ENCODE measurements at places on chromosomes 11 and 22.

GRCh38 chr11:66408488-66409214 lies 12.2 kb upstream of the NPAS4 start:
- peak; percentile 94 for DNase-seq

GRCh38 chr11:24521601-24522000 lies 24.7 kb downstream of the LUZP2 start:
- DNase-seq = no peak

DNA sequence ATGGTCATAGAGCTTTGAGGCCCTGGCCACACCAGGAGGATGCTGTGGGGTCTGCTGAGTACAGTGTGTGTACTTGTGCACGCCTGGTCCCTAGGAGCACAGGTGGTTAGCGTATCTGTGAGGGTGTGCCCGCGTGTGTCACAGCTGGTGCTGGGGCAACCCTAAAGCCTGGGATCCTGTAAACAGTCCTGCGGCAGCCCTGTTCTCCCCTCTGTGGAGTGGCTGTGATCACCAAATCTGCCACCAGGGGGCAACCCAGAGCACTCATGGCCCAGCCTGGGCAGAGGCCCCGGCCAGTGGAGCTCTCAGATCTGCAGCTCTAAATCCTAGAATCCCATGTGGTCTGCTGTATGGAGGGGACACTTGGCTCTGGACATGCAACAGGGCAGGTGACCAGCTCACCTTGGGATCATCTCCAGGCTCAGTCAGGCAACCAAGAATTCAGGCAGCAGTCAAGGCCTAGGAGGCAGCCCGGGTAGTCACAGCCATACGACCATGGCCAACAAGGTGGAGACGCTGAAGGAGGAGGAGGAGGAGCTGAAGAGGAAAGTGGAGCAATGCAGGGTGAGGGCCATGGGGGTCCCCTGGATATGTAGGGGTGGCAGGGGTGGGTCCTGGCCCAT lies 3.9 kb downstream of the SH3BP1 start:
- peak; percentile 75 for DNase-seq

DNA sequence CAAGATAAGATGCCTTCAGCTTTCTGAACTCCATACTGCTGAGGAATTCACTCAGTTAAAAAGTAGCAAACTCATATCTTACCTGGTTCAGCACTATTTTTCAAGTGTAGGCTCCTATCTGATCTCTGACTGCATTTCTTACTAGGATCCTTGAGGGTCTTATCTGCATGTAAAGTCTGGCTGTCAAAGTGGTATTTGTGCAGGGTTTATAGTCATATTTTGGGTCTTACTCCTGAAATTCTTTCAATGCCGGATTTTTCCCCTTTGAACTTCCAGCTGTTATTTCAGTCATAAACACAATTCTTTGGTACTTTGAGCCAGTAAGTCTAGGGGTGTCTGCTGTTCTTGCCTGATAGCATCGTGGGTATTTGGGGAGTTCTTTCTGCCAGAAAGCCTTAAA lies 25.3 kb upstream of the NOX4 start:
- DNase-seq = no peak

- no peak for DNase-seq
These were observed 69.8 kb downstream of the FBLN1 start for GRCh38 chr22:45572444-45572843.

DNA sequence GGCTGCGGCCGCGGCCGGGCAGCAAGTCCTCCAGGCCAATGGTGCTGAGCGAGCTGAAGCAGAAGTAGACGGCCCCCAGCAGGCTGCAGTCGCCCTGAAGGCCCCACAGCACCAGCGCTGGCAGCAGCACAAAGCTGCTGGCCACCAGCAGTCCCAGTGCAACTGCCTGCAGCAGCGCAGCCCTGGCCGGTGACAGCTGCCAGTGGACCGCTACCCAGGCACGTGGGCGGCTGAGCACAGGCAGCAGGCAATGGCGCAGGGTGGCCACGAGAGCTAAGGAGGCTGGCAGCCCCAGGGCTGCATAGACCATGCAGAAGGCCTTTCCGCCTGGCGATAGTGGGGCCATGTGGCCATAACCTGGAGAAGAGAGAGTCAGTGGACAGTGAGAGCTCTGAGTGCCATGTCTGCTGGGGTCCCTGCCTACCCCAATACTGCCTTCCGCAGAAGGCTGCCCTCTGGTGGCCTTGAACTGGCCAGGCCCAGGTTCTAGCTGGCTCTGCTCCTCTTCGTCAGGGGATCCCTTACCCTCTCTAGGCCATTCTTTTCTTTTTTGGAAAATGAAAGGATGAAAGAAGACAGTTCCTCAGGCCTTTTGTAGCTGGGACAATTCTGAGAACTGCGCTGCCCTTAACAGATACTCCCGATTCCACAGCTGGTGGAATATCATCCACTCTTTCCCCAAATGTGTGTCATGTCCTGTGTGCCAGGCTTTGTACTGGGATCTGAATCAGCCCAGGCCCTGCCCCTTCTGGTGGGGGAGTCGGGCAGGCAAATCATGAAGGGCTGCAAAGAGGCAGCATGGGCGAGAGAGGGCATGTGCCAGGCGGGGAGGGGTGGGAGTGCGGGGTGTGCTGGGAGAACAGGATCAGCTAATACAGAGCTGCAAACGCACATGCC lies 1.8 kb downstream of the KCNK7 start:
- no peak for DNase-seq

DNA sequence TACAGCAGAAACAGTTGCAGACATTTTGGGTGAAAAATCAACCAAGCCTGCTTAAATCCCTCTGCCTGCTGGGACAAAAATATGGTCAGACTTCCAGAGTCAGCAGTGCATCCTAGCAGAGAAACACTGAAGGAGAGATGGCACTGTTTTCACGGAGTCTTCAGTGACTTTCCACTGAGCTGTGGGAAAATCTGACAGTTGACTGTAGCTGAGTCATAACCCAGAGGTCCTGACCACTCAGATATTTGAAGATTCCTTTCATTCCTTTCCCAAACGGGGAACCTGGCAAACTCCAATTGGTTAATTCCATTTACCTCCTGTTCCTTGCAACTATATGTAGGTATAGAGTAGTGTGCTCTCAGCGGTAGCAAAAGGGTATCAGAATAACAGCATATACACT lies 20.9 kb upstream of the UPB1 start:
- DNase-seq = no peak

DNA sequence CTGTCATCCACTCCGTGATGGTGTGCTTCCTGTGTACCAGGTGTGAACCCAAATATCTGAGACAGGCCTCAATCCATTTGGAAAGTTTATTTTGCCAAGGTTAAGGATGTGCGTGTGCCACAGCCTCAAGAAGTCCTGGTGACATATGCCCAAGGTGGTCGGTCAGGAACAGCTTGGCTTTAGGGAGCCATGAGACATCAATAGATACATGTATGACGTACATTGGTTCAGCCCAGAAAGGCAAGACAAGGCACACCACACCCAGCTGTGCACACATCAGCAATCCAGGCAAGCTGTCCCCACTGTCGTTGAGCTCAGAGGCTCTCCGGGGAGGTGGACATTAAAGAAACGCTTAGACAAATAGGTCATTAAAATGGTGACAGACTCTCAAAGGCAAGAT lies 56.8 kb upstream of the SHANK2 start:
- DNase-seq = no peak

DNA sequence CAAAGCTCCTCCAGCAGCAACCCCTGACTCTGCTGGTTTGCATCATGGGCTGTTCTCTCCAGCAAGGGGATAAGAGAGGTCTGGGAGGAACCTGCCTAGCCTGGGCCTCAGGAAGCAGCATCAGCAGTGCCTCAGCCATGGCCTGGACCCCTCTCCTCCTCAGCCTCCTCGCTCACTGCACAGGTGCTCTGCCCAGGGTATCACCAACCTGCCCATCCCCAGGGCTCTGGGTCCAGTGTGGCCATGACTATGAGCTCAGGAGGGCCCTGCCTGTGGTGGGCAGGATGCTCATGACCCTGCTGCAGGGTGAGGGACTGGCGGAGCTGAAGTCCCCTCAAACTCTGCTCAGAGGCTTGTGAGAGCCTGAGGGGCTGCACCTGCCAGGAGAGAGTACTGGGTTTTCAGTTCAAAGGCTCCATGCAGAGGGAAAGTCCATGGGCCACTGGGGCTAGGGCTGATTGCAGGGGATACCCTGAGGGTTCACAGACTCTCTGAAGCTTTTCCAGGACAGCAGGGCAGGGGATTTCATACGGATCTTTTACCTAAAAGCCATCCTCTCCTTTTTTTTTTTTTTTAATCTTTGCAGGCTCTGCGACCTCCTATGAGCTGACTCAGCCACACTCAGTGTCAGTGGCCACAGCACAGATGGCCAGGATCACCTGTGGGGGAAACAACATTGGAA lies 115.8 kb upstream of the IGLL5 start:
- no peak for DNase-seq

DNA sequence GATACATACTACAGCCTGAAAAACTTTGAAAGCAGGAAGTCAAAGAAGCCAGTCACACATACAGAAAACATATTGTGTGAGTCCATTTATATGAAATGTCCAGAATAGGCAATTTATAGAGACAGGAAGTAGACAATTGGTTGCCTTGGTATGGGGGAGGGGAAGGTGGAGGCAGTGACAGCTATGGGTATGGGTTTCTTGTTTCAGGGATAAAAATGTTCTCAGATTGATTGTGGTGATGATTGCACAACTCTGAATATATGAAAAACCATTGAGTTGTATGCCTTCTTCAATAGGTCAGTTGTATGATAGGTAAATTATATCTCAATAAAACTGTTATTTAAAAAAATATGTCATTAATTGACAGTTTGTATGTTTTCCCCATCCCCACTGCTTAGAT lies 137.6 kb downstream of the SNX19 start:
- no peak for DNase-seq

GRCh38 chr11:134558916-134559601 lies 147.0 kb upstream of the B3GAT1 start:
- no peak for DNase-seq

DNA sequence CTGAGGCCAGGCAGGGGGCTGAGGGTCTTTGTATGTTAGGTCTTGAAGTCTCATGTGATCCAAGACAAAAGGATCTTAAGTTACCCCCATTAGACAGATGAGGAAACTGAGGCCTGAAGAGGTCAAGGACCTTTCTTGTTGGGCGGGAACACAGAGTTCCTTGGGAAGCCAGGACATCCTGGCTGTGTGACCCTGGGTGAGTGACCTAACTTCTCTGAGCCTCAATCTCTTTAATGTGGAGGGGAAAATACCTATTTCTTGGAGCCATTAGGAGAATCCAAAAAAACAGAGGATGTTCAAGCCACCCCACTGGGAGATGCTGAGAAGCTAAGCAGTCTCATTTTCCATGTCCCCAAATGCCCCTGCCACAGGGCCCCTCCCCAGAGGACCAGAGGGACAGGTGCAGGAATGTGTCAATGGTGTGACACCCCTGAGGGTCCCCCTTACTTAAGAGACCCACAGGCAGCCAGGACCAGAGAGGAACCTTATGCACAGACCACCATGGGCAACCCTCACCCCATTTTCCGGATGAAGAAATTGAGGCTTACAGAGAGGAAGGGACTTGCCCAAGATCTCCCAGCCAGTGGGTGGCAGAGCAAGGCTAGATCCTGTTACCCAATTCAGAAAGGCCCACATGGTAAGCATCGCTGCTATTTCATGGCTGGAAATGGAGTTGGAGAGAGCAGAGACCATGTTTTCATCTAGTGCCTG lies 8.0 kb downstream of the RAC2 start:
- DNase-seq = no peak

DNA sequence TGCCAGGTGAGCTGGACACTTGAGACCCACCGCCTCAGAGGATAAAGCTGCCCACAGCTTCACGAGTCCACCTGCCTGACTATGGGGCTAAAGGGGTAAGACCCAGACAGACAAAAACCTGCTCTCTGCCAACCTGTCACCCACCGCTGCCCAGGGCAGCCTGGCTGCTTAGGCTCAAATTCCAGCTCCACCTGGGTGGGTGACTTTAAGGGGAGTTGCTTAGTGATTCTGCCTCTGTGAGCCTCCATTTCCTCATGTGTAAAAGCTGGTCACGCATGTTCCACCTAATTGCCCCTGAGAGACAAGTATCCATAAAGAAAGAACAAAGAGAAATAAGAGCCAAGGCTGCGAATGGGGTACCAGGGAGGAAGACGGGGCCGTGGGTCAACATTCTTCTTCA lies 3.7 kb upstream of the CASTOR1 start:
- DNase-seq = no peak

DNA sequence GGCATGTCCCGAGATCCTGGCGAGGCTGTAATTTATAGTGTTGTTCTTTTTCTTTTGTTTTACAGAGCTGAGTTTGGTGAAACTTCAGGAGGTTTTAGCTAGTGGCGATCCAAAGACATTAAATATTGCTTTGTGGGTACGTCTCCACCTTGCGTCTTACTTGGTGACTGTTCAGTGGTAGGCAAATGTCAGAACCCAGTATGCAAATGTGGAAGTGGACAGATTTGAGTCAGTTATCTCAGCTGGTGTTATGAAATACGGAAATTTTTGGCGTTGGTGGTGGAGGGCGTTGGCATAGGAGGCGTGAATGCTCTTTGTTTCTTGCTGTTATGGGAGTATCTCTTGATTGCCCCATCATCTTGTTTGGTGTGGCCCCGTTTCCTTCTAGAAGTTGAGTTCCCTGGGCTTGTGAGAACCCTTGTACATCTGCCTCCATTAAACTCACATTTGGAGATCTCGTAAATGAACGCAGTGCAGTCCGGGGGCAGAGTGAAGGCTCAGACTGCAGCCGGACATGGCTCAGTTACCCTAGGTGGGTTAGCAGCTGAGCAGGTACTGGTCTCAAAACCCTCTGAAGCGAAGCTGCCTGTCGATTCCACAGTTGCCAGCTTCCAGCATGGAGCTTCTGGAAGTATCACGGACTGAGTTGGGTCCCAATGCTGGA lies 39.9 kb downstream of the PTPRJ start:
- no peak for DNase-seq

- no peak for DNase-seq
These were observed 27.0 kb downstream of the AP2A2 start for GRCh38 chr11:952406-953385.

GRCh38 chr22:32245042-32245441 lies 10.1 kb downstream of the SLC5A4 start:
- DNase-seq = no peak

DNA sequence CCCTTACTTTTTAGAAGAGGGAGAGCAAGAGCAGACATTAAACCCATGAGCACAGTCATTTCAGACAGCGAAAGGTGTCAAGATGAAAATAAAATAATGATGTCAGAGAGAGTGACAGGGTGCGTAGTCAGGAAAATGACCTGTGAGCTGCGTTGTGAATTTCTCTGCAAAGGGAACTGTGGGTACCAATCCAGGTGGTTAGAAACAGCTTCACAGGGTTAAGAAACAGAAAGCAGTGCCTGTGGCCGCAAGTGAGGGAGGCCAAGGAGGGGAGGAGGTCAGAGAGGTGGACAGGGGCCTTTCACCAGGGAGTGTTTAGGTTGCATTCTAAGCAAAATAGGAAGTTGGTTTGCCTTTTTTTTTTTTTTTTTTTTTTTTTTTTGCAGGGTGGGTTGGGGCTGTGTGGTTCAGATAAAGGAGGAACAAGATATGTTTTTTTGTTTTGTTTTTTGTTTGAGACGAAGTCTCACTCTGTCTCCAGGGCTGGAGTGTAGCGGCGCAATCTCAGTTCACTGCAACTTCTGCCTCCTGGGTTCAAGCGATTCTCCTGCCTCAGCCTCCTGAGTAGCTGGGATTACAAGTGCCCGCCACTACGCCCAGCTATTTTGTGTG lies 7.9 kb downstream of the TIGD3 start:
- DNase-seq = no peak
